ENCODE measurements at places on chromosomes 12 and 14. TPM values are rescaled to one million over a fixed set of nuclear protein-coding genes. Genes with fewer than 3 reads are reported as not detected.

Gene NPAS3
- total RNA-seq, result 4.0 TPM

DNA sequence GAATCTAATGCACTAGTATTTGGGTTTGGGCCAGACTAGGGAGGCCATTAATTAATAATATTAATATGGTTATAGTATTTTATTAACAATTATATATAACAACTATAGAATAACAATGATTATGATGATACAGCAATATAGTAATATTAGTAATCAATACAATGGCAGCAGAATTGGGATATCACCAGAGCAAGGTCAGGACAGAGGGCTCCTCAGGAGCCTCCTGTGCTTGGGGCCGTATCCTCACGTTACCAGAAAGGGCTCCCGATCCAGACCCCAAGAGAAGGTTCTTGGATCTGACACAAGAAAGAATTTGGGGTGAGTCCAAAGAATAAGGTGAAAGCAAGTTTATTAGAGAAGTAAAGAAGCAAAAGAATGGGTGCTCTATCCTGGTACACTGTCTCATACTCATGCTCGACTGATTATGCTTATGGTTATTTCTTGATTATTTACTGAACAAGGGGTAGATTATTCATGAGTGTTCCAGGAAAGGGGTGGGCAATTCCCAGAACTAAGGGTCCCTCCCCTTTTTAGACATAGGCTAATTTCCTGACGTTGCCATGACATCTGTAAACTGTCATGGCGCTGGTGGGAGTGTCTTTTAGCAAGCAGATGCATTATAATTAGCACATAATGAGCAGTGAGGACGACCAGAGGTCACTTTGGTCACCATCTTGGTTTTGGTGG lies 61.6 kb downstream of the RIN3 start:
- no peaks in the 10 kb centered on the region for H3K27me3 ChIP-seq
- DNase-seq, result no peak
- H3K4me3 ChIP-seq, result no peak overlapping the region
- no peaks in the 10 kb centered on the region for H3K4me1 ChIP-seq

DNA sequence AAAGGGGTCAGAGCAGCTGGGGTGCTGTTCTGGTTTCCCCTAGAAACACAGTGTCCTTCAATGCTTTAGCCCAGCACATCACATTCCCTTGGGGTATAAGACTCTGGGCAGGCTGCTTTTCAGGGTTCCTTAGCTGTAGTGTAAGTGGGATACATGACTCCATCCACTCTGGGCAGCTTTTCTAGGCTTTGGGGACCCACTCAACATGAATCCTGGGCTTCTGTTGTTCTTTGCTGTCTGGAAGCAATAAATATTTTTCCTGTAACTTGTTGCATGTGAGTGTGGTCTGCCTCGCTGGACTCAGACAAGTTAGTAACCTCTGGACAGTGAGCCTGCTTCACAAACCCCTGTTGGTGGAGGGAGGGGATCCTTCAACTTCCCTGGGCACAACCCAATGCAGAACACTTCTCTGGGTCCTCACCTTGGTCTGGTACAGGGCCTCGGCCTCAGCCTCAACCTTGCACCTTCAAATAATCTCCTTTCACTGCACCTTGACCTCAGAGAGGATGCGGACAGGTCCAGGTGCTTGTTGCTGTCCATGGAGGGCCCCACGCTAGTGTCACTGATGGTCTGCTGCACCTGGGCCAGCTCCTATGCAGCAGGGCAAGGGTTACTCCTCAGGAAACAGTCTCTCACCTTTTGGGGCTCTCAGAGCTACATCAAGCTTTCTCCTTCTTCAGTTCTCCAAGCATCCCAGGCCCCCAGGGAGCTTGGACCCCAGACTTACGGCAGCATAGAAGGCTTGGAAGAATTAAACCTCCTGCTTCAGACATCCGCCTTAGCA lies 13.5 kb upstream of the KRT73 start:
- no peaks in the 10 kb centered on the region for H3K36me3 ChIP-seq
- H3K27ac ChIP-seq, result no peak overlapping the region
- no peaks in the 10 kb centered on the region for H3K4me1 ChIP-seq
- H3K27me3 ChIP-seq, result no peaks in the 10 kb centered on the region
- no peak for DNase-seq
- H3K4me3 ChIP-seq, result no peak overlapping the region

Gene RPL10L
- total RNA-seq, result not detected

Gene RERG
- 126 TPM for total RNA-seq

GRCh38 chr14:65345266-65345665 lies 67.3 kb upstream of the FUT8 start:
- DNase-seq, result no peak
- no peak overlapping the region for H3K27ac ChIP-seq
- H3K4me3 ChIP-seq, result no peak overlapping the region
- H3K27me3 ChIP-seq, result no peaks in the 10 kb centered on the region
- H3K36me3 ChIP-seq, result no peaks in the 10 kb centered on the region
- no peaks in the 10 kb centered on the region for H3K4me1 ChIP-seq

Gene RPGRIP1
- 10.4 TPM for total RNA-seq
